A549 (cell line): ENCODE measurements at places on chromosomes 6 and 20.

GRCh38 chr20:63031251-63032014 lies 24.7 kb upstream of the BHLHE23 start:
- DNase-seq, result no peak

DNA sequence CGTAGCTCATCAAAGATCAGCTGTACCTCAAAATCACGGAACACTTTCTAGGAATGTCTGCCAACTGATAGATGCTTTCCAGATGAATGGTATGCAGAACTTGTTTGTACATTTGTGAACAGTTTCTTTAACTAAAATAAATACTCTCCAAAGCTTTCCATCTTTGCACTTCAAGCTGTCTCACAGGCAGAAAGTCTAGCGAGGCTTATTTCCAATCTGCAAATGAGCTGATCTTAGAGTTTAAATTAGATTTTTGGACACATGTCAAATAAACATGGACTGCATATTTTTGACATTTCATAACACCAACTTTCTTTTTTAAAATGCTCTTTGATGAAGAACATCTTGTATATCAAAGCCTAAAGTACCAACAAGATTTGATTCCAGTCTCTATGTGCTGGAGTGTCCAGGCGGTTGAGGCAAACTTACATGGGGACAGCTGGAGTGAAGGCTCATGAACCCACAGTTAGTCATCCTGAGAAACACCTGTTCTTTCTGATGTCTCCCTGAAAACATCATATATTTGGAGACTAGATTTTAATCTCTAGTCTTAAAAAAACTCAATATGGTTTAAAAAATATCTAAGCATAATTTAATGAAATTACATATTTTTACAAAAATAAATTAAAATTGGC lies 268.6 kb upstream of the AGPAT4 start:
- DNase-seq, result no peak

DNA sequence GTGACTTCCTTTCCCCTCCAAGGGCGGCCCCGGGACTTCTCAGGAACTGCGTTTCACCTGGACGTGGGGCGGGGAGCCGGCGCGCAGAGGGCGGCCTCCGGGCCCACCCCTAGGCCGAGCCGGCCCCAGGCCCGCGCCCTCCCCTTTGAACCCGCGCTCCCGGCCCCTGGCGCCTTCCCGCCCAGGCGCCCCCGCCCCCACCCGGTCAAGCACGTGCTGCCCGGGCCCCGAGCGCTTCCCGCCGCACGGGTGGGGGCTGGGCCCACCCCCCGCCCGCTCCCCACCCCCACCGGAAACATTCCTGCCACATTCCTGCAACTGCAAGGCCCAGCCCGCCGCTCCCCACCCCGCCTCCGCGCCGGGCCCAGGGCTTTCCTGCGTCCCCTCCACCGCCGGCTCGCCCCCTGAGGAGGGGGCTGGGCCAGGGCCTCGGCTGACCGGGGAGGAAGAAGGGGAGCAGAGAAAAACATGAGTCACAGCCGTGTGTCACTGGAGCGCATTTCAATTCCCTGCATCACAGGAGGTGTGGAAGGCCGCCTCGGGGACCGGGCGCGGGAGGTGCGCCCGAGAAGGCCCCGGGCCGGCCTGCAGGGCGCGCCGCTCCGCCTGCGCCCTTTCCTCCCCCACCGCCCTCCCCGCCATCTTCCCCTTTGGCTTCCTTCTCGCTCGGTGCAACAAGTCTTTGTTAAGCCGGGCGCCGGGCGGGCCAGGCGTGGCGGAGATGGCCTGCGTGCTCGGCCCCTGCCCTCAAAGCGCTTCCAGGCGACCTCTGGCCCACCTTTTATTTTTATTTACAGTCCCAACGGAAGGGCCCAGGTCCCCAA lies 1.2 kb upstream of the HMGA1 start:
- peak; percentile 58 for DNase-seq

DNA sequence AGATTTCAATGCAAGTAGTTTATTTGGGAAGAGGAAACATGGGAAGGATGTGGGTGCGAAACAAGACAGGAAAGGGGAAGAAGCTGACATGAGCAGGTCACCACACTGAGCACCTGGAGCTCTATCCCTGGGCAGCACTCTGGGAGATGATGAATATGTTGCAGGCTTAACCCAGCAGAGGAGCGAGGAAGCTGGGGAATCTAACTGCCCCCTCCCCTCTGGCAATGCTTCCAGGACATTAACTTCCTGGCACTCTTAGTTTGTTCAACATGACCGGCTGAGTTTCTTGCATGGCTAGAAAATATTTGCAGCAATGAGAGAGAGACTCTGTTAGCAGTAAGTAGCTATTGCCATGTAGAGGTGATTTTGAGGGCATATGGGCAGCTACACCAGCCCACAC lies 4.9 kb upstream of the ADA start:
- DNase-seq, result no peak

GRCh38 chr6:145848541-145848940 lies 33.9 kb upstream of the FBXO30 start:
- DNase-seq, result no peak

DNA sequence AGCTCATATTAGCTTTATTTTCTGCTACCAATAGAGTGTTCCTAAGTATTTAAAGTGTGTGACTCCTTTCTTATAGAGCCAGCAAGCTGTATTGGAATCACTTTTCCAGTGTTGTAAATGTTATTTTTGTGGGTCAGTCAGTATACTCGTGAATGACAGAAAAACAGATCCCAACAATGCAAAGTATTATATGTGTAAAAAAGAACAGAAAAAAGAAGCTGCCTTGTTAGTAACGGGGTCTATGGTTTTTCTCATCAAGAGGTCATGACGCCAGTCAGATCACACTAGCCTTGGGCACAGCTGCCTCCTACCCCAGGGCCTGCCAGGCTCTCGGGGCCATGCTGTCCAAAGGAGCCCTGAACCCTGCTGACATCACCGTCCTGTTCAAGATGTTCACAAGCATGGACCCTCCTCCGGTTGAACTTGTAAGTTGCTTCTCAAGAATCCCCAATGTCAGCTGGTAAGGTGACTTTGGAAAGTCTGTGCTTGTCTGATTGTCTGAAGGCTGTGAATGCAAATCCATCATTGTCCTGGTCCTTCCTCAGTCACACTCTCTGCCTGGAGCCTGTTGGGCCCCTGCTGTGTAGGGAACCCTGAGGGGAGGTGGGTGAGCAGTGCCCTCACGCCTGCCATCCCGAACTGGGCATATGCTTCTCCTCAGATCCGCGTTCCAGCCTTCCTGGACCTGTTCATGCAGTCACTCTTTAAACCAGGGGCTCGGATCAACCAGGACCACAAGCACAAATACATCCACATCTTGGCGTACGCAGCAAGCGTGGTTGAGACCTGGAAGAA lies 9.8 kb downstream of the NELFCD start:
- DNase-seq, result no peak

GRCh38 chr6:16476861-16477260 lies 238.5 kb downstream of the GMPR start:
- DNase-seq, result no peak

- DNase-seq, result no peak
Measured at GRCh38 chr6:157223511-157223910, 99.8 kb downstream of the TMEM242 start.

DNA sequence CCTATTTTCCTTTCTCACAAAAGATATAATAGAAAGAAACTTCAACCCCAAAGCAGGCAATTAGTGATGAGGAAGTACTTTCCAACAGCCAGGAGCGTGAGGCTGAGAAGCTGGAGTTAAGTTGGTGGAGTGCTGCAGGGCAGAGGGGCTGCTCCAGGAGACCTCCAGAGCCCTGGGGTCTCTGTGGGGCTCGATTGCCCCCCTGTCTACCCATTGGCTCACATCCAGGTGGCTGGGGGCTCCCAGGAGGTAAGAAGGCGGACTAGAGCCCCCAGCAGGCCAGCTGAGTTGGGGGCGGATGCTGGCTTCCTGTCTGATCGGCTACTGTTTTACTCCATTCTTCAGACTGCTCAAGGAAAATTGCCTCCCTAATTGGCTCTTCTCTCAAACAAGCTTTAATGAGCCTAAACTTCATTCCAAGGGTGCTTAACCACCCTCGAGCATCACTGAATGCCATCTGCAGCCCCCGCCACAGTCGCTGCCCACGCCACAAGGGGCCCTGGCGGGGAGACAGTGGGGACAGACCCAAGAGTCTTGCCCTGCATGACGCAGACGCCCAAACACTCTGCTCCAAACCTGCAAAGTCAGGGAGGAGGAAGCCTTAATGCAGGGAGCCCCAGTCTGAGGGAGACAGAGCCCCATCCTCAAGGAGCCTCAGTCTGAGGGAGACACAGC lies 78.6 kb downstream of the MDGA1 start:
- DNase-seq, result no peak

GRCh38 chr6:145814035-145814500 lies 527 bp downstream of the FBXO30 start:
- DNase-seq, result peak; percentile 4

DNA sequence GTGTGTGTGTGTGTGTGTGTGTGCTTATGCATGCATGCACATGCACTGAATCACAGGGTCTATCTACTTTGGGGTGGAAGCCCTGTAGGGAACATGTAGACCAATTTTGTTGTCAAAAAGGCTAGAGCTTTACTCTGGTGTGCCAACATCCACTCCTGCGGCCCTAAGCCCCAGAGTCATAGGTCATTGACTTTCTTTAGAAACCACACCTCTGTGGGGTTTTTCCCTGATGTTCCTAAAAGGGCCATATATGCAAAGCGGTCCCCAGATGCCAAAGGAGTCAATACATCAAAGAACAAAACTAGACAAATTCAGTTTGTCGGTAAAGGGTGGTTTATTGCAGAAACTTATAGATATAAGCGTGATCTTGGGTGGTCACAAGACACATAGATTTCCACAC lies 29.8 kb upstream of the SLC2A12 start:
- DNase-seq, result no peak

DNA sequence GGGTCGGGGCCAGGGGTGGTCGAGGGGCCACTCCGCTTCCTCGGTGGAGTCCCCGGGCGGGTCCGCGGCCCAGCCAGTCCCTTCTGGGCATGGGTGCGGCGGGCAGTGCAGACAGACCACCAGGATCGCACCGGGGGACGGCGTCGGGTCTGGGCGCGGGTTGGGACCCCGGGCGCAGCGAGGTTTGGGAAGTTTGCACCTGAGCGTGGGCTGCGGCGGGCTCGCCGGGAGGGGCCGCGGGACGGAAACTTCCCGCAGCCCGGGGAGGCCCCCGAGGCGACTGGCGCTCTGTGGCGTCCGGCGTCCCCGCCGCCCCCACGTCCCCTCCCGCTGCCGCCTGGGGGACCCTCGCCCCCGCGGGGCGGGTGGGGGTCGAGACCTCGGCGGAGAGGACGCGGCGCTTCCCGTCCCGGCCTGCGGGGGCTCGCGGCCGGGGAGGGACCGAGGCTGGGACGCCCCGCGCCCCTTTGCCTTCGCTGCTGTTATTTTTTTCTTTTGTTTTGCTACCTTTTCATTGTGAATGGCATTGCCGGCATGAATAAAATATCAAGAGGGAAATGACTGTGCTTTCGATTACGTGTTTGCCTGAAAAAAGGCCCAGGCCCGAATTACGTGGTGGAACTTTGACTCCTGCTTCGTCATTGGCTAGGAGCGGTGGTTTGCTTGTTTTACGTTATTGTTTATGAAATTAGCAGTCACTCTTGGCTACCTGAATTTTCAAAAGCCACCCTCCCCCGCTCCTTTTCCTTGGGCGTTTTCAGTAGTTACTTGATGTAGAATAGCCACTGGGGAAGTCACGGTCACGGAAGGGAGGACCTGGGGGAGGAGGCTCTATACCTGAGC lies 703 bp downstream of the SNX9 start:
- DNase-seq, result peak; percentile 60

DNA sequence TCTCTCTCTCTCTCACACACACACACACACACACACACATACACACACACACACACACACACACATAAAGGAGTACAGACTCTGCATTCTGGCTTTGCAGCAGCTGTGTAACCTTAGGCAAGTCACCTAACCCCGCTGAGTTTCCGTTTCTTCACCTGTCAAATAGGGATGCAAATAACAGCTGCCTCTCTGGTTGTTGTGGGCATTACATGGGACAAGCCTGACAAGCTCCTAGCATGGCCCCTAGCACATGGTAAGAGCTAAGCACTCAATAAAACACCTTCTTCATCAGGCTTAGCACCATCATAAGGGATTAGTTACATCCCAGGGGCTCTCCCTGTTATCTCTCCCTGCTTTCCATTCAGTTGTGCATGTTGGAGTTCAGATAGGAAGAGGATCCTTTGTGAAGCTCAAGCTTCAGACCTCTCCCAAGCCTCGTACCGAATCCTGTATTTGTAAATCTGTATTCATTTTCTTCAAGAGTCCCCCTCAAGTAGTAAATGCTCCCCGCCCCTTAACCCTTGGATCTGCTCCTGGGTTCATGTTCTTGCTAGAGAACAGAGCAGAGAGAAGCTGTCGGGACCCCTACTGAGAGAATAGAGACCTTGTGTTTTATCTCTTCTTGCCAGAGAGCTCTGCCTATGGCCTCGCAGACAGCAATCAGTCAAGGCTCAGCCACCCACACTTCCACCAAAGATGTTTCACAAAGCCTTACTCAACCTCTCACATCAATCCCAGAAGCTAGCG lies 2.2 kb downstream of the SLC13A3 start:
- DNase-seq, result no peak

GRCh38 chr6:21219856-21220255 lies 373.7 kb upstream of the SOX4 start:
- DNase-seq, result no peak

DNA sequence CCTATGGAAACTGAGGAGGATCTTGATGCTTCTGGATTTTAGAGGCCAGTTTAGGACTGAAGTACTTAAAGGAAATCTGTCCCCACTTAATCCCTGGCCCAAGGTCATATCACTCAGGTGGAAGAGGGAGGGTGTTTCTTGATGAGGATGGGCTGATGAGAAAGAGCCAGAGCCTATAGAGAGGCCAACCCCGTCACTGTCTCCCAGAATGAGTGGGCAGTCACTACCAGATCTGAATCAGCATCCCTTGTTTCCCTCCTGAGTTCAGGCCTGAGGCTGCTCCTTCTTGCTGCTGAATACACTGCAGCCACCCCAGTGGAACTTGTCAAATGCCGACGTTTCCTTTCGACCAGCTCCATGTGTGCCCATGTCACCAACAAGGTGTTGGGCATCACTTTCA lies 14.8 kb downstream of the ARMC12 start:
- no peak for DNase-seq

- DNase-seq, result no peak
Measured at GRCh38 chr6:147003186-147003585, 201.0 kb upstream of the STXBP5 start.

DNA sequence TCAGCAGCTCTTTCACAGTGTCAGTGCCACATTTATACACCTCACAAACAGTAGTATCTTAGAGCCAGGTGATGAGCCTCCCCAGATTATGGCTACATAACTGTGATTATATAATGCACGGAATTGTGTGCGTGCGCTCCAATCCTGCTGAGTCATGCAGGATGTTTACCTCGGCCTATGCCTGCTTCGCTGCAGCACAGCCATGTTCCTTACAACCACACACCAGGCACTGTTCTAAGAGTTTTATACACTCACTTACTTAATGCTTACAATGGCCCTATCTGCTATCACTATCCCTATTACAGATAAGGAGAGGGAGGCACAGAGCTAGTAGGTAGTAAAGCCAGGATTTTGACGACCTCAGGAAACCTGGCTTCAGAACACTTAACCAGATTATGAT lies 7.3 kb downstream of the ZKSCAN3 start:
- no peak for DNase-seq

GRCh38 chr6:148069256-148069655 lies 273.4 kb upstream of the SASH1 start:
- DNase-seq, result no peak

GRCh38 chr6:85752602-85753001 lies 109.9 kb upstream of the SYNCRIP start:
- DNase-seq, result no peak
